ENCODE measurements at places on chromosomes 4 and X.

GRCh38 chr4:104677116-104677515 is 182.4 kb upstream of the CXXC4 start:
- no peak for DNase-seq

DNA sequence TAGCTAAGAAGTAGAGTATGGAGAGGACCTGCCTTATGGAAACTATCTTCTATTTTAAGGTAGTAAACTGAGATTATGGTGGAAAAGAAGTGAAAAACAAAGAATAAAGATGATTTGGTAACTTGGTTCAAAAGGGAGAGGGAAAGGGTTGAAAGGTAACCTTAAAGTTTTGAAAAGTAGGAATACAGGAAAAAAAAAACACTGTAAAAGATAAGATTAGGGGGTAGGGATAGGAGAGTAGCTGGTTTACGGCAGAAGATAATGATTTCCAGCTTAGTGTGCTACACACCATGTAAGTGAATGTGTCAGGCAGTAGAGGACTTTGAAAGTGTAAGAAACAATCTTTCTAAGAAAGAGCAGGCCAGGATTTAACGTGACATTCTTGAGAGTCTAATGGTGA is 35.3 kb downstream of the FAM13A start:
- no peak for DNase-seq

- DNase-seq = no peak
Measured at GRCh38 chr4:103915224-103915869, 195.6 kb upstream of the TACR3 start.

DNA sequence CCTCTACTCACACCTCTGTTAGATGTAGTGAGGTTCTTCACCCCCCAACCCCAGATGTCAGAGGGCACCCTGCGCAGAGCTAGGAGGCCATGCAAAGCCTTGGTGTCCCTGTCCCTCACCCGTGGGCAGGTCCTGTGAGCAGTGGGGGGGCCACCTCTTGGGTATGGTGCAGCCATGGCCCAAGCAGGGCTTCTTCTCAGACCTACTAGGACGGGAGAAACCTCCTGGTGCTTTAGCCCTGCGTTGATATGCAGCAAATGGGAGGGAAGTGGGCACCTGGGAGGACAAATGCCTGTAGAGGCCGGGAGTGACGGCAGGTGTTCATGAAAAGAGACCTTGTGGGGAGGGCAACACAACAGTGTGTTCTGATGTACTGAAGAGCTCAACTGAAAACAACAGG is 38.5 kb upstream of the MSANTD1 start:
- DNase-seq = no peak

- no peak for DNase-seq
Measured at GRCh38 chr4:2395038-2395437, 23.4 kb downstream of the ZFYVE28 start.

GRCh38 chr4:76963131-76963750 is 13.7 kb downstream of the SEPTIN11 start:
- DNase-seq = no peak

GRCh38 chrX:44651358-44651757 is 108.7 kb upstream of the FUNDC1 start:
- DNase-seq = no peak

GRCh38 chrX:65772842-65773241 is 105.4 kb downstream of the MSN start:
- DNase-seq = no peak

- DNase-seq = no peak
Measured at GRCh38 chrX:40205471-40205870, 107.7 kb upstream of the BCOR start.

DNA sequence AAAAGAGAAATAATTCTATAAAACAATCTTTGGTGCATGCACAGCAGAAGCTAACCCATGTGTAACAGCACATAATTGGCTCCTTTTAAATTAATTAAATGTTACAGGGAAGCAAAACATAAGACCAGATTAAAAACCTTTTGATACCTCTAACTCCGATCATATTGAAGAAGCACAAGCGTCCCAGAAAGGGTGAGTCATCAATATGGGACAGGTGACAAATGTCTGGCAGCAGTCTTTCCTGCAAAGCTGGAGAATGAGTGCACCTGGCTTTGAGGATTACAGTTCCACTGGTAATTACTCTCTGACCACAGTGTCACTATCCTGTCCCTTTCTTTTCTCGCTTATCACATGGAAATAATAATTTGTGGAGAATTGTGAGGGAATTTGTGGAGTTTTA is 94.6 kb downstream of the FAM9B start:
- DNase-seq = no peak

- DNase-seq = no peak
Measured at GRCh38 chrX:10103023-10103422, 53.8 kb upstream of the CLCN4 start.

DNA sequence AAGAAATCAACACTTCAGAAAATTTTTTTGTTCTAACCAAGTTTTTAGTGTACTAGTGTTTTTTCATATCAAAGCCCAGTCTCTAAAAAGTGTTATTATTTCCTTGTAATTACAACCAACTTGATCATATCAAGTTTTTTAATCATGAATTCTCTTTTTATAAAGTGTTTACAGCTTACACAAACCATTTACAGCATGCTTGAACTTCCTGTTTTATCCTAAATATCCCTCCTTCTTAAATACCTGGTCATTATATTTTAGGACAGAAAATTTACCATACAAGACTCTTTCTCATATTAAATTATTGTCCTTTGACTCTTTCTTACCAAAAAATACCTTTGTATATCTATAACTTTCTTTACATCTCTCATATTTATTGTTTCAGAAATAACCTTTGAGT is 89.4 kb upstream of the NPY2R start:
- no peak for DNase-seq

GRCh38 chr4:155592938-155593297 is 73.7 kb upstream of the GUCY1A1 start:
- no peak for DNase-seq

- DNase-seq = no peak
Measured at GRCh38 chr4:147733716-147734344, 1.9 kb downstream of the ARHGAP10 start.

DNA sequence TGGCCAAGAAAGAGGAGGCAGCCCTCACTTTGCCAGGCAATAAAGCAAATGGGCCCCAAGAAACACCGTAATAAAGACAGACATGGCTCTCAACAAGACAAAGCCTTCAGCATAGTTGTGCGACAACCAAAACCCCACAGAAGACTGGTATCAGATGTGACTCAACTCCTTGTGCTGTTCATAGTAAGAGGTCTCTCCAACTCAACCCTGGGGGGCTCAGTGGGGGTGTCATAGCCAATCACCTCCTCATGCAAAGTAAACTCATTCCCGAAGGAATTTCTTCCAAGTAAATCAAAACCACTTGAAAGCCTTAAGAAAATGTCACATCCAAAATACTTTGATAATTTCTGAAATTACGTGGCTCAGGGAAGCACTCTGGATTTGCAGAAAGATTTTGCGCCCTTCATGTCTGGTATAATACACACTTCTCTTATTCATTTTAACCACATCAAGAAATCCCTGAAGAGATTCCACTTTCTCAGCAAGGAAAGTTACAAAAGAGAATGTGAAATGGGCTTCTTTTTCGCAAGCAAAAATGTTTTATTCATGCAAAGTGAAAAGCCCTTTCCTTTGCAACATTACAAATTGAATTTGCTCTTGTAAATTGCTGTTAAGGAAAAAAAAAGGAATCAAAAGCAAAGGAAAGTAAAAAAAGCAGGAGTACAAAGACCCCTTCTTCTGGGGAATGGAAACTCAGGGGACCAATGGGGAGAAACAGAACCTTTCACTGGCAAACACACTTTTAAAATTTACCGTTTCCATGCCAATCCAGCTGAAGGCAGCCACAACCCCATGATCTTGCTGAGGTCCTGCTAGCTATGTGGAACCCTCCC is 137.4 kb downstream of the NSUN7 start:
- no peak for DNase-seq

GRCh38 chr4:20916106-20916505 is 215.8 kb downstream of the PACRGL start:
- DNase-seq = no peak

DNA sequence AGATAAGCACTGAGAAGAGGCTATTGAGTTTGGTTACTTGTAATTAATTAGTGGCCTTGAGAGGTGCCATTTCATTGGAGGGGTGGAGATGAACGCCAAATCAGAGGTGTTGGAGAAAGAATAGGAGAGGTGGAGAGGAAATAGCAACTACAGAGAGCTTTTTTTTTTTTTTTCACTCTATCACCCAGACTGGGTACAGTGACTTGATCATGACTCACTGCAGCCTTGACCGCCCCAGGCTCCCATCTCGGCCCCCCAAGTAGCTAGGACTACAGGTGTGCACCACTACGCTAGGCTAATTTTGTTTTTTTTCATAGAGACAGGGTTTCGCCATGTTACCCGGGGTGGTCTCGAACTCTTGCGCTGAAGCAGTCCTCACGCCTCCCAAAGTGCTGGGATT is 5.2 kb downstream of the NHS start:
- no peak for DNase-seq

GRCh38 chr4:73870768-73871167 is 1.6 kb downstream of the CXCL1 start:
- no peak for DNase-seq

GRCh38 chr4:94650690-94651089 is 107.1 kb upstream of the BMPR1B start:
- DNase-seq = no peak

DNA sequence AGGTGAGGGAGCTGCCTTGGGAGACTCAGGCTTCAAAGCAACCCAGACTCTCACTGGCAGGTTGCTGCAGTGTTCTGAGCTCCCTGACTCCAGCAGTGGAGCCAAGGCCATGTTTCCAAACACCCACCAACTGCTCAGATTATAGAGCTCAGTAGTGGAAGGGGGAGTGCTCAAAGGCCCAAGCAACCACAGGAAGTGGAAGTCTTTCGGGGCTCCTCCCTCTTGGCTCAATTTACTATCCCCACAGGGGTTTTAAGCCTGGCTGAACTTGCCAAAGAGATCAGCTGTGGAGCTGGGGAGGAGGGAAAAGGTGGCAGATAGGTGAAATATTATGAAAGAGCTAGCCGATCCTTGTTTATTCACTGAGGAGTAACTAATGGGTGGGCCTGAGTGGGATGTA is 82.5 kb downstream of the HPRT1 start:
- peak; percentile 70 for DNase-seq

GRCh38 chr4:37825968-37826294 is 555 bp upstream of the PGM2 start:
- DNase-seq = peak; percentile 47

DNA sequence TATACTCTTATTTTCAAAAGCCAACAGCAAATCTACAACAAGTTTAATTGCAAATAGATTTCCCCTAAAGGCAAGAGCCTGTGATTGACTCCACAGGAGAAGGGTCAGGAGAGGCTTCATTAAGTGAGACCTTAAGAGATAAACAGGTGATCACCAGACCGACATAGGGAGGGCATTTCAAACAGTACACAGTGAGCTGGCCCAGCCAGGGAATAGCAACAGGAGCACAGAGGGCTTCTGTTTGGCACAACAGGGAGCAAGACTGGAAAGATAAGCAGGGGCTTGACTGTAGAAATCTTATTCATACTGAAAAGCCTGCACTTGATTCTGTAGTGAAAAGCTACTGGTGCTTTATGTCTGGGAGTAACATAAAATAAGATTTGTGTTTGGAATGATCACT is 3.9 kb downstream of the RUFY3 start:
- DNase-seq = no peak

GRCh38 chr4:144647095-144647561 is 1.2 kb downstream of the HHIP start:
- DNase-seq = no peak

Measured in right forelimb (tissue), 1 donor.